Activated CD4-positive, alpha-beta T cell treated with anti-CD3 and anti-CD28 coated beads, Interleukin-2, amount 50 U/mL, for 1 hour (primary cell): ENCODE measurements at places on chromosomes 7 and 10.

DNA sequence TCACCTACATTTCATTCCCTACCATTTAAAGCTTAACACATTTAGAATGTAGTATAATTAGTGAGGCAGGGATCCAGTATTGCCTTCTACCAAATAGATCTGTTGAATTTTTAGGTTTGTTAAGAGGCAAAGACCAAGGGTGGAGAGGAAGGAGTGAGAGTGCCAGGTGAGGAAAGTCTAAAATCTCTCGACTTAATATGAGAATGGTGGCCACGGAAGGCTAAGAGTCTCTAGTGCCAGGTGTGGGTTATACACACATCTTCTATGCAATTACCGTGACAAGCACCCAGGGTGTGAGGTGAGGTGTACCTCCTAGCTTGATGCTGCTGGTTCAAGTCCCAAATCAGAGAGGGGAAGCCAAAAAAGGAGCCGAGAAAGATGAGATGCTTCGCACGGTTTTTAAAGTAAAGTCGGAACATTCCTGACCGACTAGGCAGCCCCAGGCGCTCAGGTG lies 439 bp downstream of the IQUB start:
- DNase-seq = no peak

DNA sequence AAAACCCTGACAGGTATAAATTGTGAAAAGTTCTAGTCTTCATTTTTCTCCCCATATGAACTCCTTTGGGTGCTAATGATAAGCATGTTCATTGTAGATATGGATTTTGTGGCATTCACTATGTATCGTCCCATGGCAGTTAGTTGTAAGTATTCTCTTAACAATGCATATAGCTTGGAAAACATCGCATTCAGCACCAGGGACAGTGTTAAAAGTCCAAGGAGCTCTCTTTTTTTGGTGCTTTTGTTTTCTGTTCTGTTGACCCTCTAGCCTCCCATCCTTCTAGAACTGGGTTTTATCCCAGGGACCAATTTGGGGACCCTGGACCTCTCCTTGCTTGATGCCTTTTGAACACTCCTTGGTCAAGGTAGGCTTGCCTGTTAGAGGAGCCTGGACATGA lies 37.7 kb downstream of the INSYN2A start:
- DNase-seq = no peak

GRCh38 chr10:104033401-104033930 lies 52.2 kb downstream of the COL17A1 start:
- no peak for DNase-seq

- DNase-seq = no peak
These were observed 113.6 kb downstream of the LSMEM1 start for GRCh38 chr7:112594397-112594796.

- DNase-seq = no peak
These were observed 418.3 kb downstream of the PAXIP1 start for GRCh38 chr7:154584352-154585252.

DNA sequence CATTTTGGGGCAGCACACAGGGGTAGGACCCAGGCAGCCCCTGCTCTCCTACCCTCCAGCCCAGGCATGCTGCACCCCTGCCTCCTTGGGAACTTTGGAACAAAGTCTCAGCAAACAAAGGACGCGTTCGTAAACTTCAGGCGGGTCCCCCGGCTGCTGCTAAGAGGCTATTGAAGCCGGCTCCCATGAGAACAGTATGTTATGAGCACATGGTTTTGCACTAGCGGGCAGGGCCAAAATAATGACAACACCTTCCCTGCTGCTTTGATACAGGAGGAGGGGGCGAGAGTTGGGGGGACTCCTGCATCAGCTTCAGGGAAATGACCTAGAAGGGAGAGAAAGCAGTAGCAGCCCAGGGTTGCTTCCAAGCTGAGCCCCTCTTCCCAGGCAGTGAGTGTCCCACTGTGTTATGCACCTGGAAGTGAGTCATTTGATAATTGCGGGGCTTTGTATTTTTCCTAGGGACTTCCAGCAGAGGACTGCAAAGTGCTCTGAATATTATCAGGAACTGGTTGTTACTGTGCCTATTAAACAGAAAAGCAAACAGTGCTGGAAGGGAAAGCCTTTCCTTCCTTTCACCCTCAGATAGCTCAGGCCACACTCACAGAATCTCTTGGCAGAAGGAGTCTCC lies 6.9 kb downstream of the ITPRIP start:
- DNase-seq = no peak

GRCh38 chr7:36182854-36183604 lies 30.0 kb downstream of the EEPD1 start:
- no peak for DNase-seq

GRCh38 chr7:48628793-48629349 lies 295.5 kb upstream of the CDC14C start:
- no peak for DNase-seq

- no peak for DNase-seq
These were observed 51.3 kb downstream of the AOC1 start for GRCh38 chr7:150903606-150904005.
